ENCODE measurements at places on chromosomes 3 and 15.

DNA sequence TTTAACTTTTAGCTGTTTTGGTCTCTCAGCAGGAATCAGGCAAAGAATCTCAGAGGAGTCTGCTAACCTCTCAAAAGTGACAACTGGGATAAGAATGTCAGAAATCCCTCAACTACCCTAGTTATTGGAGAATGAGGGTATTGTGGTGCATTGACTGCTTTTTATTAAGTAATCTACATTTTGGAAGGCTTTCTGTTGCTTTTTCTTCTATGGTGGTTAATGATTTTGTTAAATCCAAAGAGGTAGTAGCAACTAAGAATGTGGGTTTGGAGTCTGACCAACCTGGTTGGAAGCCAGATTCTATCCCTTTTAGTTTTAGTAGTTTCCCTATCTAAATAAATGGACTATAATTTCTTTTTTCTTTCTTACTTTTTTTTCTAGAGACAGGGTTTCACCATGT lies 94.7 kb upstream of the RNF7 start:
- DNase-seq: no peak

GRCh38 chr15:76863123-76863522 lies 42.0 kb downstream of the SCAPER start:
- DNase-seq: no peak

GRCh38 chr3:41095702-41096101 lies 103.6 kb upstream of the CTNNB1 start:
- no peak for DNase-seq

DNA sequence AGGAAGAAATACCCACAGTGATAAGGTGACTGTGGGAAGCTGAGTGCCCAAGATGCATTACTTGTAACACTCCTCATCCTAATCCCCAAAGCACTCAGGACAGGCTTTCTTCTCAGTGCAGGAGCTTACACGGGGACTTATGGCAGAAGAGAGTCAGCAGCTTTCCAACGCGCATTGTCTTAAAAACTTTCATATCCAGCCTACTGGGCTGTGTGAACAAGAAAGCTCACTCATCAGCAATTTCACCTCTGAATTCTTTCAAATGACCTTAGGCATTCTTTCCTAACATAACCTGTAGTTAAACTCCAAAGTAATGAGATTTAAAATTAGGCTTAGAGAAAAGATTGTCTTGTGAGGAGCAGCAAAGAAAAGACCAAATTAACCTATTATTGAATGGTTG lies 132.3 kb downstream of the KCNAB1 start:
- no peak for DNase-seq

DNA sequence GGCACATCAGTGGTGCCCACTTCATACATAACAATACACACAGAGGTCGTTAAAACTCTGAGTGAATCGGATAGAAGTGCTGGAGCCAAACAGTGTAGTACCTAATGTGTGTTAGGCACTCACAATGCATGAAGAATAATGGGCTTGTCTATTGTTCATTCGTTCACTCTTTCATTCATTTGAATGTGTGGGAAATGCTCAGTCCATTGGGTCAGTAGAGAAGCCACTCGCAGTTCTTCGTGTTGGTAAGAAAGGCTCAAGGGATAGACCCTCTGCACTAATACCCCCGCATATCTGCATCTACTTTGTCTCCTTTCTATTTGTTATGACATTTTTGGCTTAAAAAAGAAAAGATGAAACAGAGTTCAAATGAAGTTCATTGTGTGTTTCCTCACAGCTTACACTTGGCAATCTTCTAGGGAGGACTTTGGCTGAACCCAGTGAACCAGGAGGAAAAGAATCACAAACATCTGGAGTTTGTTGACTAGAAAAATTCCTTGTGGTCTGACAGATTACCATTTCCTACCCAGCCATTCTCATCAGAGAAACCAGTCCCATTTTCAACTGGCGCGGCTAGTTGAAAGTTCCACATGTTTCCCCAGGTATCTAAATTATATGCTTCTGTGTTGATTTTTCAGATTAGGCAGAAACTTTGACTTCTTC lies 32.8 kb upstream of the MFSD1 start:
- peak; percentile 91 for DNase-seq

GRCh38 chr15:28868744-28869345 lies 16.9 kb upstream of the APBA2 start:
- DNase-seq: no peak

DNA sequence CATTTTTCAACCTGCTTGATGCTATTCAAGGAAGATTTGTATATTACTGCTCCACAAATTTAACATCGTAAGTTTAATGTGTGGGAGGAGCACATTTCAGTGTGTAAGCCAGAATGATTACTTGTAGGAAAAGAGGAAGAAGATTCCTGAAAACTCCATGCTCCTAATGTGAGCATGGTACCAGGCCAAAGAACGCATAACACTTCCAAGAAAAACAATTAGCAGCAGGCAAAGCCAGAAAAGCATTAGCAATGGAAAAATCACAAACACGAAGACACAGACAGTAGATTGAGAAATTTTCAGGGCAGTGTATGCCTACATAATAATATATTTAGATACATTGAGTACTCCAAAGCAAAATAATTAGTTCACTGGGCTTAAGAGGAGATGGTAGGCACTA lies 96.6 kb upstream of the CBLB start:
- DNase-seq: no peak

- no peak for DNase-seq
Measured at GRCh38 chr3:11009898-11010297, 17.4 kb downstream of the SLC6A1 start.

GRCh38 chr3:177626045-177626444 lies 428.8 kb upstream of the TBL1XR1 start:
- no peak for DNase-seq

DNA sequence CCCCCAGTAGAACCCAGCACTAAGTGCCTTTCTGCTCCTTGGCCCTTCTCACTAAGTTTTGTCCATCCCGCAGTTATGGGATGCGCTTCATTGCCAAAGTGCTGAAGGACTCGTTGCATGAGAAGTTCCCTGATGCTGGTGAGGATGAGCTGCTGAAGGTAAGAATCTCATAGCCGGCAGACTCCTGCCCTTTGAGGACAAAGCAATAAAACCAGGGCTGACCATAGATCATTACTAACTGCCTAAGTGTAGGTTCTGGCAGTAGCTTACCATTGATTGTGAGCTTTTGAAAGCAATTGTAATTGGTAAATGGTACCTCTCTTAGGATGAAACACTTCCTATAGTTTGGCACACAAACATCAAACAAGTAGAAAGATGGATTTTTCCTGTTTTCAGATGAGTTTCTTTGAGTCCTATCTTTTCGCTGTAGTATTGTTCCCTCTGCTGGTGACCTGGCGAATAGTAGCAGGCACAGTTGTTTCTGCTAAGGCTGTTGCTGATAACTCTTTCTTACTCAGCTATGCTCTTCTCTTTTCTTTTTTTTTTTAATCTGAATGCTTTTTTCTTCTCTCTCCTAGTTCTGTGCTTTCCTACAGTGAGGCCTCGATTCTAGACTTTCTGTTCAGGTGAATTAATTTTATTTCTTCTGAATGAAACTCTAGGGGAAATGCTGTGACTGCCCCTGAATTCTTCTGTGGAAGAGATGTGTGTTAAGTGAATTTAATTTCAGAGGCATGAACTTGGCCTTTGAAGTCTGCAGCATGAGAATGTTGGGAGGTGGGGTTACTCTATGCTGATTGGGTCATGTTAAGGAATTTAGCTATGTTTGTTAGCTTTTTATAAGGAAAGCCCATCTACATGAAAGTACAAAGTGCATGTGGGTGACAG lies 47.4 kb upstream of the CRTC3 start:
- DNase-seq: no peak

GRCh38 chr15:69104050-69104750 lies 56.2 kb upstream of the GLCE start:
- no peak for DNase-seq

DNA sequence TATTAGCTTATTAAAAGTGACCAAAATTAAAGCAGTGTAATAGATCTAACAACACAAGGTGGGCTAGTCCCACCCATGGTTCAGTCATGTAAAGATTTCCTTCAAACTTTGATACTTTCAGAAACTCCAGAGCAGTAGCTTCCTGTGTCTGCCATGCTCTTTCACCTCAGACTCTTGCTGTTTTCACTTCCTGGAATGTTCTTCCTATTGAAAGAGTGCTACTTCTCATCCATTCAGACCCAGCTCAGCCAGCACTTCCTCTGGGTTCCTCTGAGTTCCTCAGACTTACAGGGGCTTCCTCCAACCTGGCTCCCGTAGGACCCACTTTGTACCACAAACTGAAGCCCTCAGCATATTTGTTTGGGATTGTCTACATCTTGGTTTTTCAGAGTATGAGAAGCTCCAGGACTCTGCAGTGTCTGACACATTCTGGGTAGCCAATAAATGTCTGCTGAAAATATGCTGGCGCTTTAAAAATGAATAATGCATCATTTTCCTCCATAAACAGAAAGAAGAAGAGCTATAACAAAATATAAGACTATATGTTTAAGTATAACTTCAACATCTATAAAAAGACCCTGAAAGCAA lies 18.0 kb downstream of the NCEH1 start:
- no peak for DNase-seq

DNA sequence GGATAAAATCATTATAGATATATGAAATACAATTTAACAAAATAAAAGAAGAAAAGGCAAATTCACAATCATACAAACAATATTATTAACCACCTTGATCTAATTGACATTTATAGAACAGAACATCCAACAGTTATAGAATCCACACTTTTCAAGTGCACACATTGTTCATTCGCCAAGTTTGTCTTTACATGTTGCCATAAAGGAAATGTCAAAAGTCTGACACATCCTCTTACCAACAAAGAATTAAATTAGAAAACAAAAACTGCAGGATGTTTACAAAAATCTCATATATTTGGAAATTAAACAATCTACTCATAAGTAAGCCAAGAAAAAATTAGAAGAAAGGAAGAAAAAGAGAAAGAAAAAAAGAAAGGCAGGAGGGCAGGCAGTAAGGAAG lies 909.2 kb upstream of the EPHA6 start:
- no peak for DNase-seq

DNA sequence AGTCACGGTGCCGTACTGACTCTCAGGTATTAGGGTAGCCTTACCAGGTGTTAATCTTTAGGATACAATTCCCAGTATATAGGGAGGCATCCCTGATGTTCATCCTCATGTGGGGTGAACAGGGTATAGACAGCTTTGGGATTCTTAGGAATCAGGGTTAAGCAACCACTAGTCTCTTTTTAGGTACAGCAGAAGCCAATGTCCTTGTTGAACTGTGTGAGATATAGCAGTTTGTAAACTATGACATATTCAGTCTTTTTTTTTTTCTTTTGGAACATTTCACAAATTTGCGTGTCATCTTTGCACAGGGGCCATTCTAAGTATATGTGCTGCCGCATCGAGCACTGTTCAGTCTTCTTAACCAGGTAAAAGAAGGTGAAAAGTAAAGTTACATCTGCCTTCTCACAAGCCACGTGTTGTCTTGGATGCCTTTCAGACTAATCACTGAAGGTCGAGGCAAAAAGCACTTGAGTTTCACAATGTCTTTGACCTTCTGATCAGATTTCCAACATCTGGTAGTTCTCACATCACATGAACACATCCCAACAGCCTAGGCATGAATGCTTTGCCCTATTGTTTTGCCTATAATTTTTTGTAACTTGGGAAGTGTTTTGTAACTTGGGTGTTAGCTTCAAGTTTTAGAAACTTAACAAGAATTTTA lies 17.2 kb downstream of the TSEN2 start:
- DNase-seq: peak; percentile 68

DNA sequence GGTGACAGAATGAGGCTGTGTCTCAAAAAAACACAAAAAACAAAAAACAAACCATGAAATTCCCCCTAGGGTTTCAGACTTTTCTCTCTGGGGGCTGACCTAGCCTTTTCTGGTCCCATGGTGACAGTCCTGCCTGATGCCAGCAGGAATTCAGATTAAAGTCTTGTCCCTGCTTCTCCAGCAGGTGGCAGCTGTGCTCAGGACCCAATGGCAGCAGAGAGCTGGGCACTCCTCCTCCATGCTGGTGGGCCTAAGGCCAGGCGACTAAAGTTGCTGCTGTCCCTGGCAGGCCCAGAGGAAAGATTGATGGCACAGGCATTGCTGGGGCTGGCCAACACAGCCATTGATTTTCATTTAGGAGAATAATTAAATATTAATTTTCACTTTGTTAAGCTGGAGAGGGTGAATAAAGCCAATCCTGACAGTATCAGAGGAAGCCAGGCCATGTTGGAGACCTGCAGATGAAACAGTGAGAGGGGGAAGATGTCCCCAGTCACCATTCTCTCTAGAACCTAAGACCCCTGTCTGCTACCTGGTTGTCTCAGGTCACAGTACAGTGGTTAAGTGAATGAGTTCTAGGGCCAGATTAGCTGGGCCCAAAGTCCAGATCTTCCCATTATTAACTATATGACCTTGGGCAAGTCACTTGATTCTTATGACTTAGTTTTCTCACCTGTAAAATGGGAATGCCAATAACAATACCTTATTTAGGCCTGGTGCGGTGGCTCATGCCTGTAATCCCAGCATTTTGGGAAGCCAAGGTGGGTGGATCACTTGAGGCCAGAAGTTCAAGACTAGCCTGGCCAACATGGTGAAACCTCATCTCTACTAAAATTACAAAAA lies 7.1 kb downstream of the CELF6 start:
- peak; percentile 47 for DNase-seq

GRCh38 chr3:183227586-183227985 lies 25.5 kb upstream of the B3GNT5 start:
- no peak for DNase-seq

DNA sequence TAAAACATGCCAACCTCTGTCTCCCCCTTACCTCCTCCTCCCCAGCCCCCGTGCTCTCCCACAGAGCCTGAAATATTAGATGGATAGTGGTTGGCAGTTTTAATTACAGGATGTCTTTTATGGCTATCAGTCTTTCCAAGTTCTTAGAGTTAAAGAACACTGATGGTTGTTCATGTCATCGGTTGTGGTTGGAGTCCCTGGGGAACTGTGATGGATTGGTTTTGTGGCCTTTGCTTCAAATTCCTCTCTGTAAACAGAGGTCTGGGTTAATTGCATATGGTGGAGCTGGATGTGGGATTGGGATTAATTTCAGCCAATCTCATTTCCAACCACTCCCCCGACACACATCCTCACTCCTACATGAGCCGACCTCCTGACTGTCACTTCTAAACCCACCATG lies 164.5 kb upstream of the PROK2 start:
- peak; percentile 4 for DNase-seq

DNA sequence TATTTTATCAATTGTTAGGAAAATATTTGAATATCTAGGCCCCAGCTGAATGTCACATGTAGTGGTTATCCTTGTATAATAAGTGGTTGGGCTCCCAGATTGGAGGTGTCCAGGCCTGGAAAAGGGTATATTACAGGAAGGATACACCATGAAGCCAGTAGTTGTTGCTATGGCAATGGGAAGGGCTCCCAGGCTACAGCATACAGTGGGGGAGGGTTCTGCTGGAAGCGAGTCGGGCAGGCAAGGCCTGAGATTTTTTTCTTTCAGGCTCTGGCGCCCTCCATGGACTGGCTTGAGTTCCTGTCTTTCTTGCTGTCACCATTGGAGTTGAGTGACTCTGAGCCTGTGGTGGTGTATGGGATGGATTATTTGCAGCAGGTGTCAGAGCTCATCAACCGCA lies 8.9 kb downstream of the ECE2 start:
- DNase-seq: peak; percentile 57

- no peak for DNase-seq
Measured at GRCh38 chr15:68639926-68640600, 61.3 kb downstream of the CORO2B start.

- peak; percentile 6 for DNase-seq
Measured at GRCh38 chr3:39249453-39250115, 30.3 kb downstream of the CX3CR1 start.

All from GM04504 (cell line).